ENCODE measurements at places on chromosomes 2 and 18.
A peak's percentile ranks its signal among the peaks of the same experiment; 100 is the strongest.

GRCh38 chr2:43609290-43609918 is 13.6 kb upstream of the THADA start:
- DNase-seq, result no peak
- H3K36me3 ChIP-seq, result no peaks in the 10 kb centered on the region
- H3K4me3 ChIP-seq, result no peak overlapping the region
- H3K27ac ChIP-seq, result no peak overlapping the region
- no peaks in the 10 kb centered on the region for H3K27me3 ChIP-seq
- H3K4me1 ChIP-seq, result peaks cover 10% of the 10 kb centered on the region

DNA sequence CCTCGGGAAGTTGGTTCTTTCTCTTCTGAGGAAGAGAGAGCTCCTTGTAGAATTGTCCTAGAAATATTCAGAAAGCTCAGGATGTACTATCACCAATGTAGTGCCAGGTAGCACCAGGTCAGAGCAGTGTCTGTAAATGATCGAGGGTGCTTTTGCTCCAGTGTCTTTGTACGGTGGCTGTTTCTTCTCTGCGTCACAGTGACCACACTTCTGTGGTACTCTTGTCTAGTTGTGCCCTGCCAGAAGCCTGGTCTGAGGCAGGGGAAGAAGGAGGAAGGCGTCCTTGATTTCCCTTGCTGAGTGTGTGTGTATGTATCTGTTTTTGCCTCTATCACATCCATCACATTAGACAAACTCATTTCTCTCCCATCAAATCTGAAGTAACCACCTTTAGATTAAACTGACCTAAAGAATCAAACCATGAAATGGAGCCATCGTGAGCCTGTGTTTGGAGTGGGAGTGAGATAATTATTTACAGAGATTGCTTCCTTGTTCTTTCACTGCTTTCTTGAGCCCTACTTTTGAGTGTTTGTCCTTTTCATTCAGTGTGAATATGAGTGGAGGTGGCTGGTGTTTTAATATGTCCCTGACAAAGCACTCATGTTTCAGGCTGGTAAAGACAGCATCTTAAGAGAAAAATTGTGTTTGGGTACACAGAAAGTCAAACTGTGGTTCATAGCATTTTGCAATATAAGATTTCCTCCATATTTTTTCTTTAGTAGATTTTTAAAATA is 97.2 kb downstream of the ACOXL start:
- no peak overlapping the region for H3K27ac ChIP-seq
- DNase-seq, result no peak
- H3K36me3 ChIP-seq, result no peaks in the 10 kb centered on the region
- H3K27me3 ChIP-seq, result no peaks in the 10 kb centered on the region
- H3K4me3 ChIP-seq, result no peak overlapping the region

DNA sequence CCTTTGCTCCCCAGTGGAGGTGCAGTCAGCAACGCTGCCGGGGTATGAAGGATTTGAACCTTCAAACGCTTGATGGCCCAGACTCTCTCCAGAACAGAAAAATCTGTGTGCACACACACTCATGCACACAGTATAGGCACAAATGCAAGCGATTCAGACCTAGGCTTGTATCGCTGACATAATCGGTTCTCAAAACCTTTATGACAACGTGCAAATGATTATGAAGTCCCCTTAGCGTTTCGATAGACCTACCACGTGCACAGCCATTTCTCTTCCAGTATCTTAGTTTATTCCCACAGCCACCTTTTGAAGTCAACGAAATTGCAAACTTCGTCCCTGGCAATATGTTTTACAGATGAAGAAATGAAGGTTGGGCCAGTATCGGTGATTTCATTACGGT is 138.9 kb upstream of the MYCN start:
- H3K27me3 ChIP-seq, result no peaks in the 10 kb centered on the region
- no peak overlapping the region for H3K4me3 ChIP-seq
- DNase-seq, result no peak
- peaks cover 2% of the 10 kb centered on the region for H3K36me3 ChIP-seq
- H3K4me1 ChIP-seq, result no peaks in the 10 kb centered on the region
- no peak overlapping the region for H3K27ac ChIP-seq

DNA sequence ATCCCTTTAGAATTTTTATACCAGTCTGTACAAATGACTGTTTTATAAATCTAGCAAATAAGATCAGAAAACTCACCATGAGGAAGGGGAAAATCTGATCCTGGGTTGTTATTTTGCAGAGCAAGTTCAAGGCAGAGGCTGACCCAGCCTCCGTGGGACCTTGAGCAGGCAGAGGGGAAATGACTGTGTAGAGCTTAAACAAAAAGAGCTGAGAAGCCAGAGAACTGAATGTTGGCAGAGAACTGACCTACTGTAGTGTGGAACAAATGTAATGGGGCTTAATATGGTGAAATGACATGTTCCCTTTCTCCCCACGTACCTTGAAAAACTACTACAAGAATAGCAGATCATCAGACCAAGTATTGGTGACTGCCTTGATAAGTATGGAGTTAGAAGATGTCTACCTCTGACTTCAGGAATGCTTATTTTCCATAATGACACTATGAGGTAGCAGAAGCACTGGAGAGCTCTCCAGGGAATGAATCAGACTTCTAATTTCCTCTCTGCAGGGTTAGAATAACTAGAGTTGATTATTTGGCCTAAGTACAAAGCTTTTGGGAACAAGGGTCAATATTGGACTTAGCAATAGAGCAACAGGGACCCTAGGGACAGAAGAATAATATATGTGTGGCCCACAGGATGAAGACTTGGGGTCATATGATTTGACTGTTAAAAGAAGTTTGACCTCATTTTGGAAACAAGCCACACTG is 304.4 kb downstream of the CCDC178 start:
- DNase-seq, result no peak
- H3K27me3 ChIP-seq, result no peaks in the 10 kb centered on the region
- no peak overlapping the region for H3K27ac ChIP-seq
- H3K4me1 ChIP-seq, result no peaks in the 10 kb centered on the region
- H3K4me3 ChIP-seq, result no peak overlapping the region
- peaks cover 1% of the 10 kb centered on the region for H3K36me3 ChIP-seq

DNA sequence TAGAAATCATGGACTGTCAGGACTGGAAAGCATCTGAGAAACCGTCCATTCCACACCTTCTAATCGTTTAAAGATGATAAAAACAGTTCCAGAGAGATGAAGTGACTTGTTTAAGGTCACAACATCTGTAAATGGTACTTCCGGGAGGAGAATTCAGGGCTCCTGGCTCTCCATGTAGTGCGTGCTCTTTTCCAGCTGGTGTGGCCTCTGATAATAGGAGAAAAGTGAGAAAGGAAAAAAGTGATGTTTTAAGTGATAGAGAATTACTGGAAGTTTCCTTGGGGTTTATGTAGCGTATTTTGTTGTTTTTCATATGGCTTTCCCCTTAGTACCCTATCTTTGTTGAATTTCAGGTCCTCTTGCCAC is 663 bp downstream of the C2orf49 start:
- H3K4me1 ChIP-seq, result peaks cover 31% of the 10 kb centered on the region
- peak overlapping the region; percentile 100 for H3K27ac ChIP-seq
- peak overlapping the region; percentile 97 for H3K4me3 ChIP-seq
- H3K36me3 ChIP-seq, result peaks cover 36% of the 10 kb centered on the region

- H3K27me3 ChIP-seq, result no peaks in the 10 kb centered on the region
- peaks cover 2% of the 10 kb centered on the region for H3K36me3 ChIP-seq
- no peak overlapping the region for H3K27ac ChIP-seq
Observed at GRCh38 chr18:44771956-44772917, 91.5 kb downstream of the SETBP1 start.

DNA sequence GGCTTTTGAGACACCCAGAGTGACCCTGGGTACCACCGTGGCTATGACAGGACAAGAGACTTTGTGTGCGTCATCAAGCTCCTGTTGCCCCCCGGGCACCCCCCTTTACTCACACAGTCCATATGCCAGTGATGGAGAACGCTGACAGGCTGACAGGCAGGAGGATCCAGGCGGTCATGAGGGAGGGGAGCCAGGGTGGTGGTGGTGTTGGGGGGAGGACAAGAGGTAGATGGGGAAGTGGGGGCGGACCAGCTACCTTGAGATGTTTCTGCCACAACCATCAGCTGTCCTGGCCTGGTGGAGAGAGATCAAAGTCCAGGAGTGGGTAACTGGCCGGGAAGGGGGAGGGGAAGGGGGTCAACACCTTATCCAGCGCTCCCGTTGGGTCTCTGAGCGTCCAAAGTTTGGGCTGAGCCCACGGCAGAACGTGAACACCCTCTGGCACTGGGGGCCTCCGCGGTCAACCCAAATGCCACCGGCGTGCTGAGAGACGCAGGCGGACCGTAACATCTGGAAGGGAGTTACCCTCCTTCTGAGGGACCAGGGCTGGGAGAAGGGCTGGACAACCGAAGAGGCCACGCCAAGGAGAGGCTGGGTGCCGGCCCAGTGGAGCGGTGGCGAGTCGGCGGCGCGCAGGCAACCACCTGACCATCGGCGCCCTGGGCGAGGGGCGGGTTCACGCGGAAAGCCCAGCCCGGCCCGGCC is 575 bp downstream of the TMEM150A start:
- peak overlapping the region; percentile 82 for H3K4me3 ChIP-seq
- peaks cover 28% of the 10 kb centered on the region for H3K4me1 ChIP-seq
- H3K27ac ChIP-seq, result peak overlapping the region; percentile 87
- H3K27me3 ChIP-seq, result no peaks in the 10 kb centered on the region

GRCh38 chr2:42775186-42775585 is 11.3 kb upstream of the OXER1 start:
- H3K27me3 ChIP-seq, result no peaks in the 10 kb centered on the region
- no peaks in the 10 kb centered on the region for H3K4me1 ChIP-seq
- no peak for DNase-seq
- no peak overlapping the region for H3K27ac ChIP-seq
- H3K36me3 ChIP-seq, result peaks cover 2% of the 10 kb centered on the region

DNA sequence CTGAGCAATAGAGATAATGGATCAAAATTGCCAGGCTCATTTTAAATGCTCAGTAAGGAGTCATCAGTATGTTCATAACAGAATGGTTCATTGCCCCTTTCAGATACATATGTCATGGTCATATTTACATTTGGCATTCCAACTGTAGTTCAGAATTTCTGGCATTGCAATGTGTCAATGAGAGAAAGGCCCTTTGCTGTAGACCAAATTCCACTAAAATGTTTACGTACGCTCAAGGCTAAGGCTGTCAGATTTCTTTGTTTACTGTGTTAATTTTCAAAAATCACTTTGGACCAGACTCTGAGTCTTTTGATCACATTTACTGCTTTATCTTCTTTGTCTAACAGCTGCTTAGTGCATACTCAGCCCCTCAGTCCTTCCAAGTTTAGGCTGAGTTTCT is 213.5 kb downstream of the PIK3C3 start:
- H3K27ac ChIP-seq, result no peak overlapping the region
- no peaks in the 10 kb centered on the region for H3K27me3 ChIP-seq
- no peaks in the 10 kb centered on the region for H3K36me3 ChIP-seq

DNA sequence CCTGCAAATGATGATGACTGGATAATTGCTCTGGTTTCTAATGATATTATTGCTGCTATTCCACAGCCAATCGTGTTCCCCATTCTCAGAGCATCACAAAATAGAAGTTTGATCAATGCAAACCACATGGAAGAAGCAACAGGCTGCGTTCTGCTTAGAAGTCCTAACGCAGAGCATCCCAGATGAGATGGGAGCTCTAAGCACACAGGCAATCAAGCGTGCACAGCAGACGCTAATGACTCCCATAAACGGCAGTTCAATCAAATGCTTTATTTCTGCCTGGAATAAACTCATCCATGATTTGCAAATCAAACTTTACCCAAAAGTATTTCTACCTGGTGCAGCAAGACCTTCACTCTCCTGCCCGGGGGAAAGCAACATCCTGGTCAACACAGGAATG is 304.2 kb downstream of the FBXO15 start:
- H3K36me3 ChIP-seq, result peaks cover 2% of the 10 kb centered on the region
- H3K27ac ChIP-seq, result no peak overlapping the region

- H3K27ac ChIP-seq, result no peak overlapping the region
- no peak for DNase-seq
- peaks cover 7% of the 10 kb centered on the region for H3K4me1 ChIP-seq
- no peak overlapping the region for H3K4me3 ChIP-seq
- no peaks in the 10 kb centered on the region for H3K36me3 ChIP-seq
- H3K27me3 ChIP-seq, result no peaks in the 10 kb centered on the region
Observed at GRCh38 chr18:48302736-48303135, 106.4 kb downstream of the ZBTB7C start.

DNA sequence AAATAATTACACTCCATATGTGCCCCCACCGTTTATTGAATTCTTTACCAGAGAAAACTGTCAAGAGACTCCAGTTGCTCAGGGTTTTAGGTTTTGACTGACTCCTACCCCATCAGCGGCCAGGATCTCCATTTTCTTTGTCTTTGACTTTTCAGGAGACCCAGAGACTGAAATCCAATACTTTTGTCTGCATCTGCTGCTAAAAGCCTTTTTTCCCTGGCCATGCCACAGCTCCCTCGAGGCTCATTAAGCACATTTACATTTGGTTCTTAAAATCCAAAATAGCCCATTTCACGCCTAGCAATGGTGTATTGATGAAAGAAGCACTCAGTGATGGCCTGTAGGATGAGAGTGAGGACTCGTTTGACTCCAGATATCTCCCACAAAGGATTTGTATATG is 332.6 kb upstream of the ACVR2A start:
- no peak overlapping the region for H3K27ac ChIP-seq
- DNase-seq, result no peak
- peaks cover 2% of the 10 kb centered on the region for H3K36me3 ChIP-seq
- H3K4me1 ChIP-seq, result no peaks in the 10 kb centered on the region
- no peaks in the 10 kb centered on the region for H3K27me3 ChIP-seq
- H3K4me3 ChIP-seq, result no peak overlapping the region

- no peaks in the 10 kb centered on the region for H3K27me3 ChIP-seq
- H3K4me1 ChIP-seq, result no peaks in the 10 kb centered on the region
- H3K36me3 ChIP-seq, result peaks cover 3% of the 10 kb centered on the region
- DNase-seq, result no peak
- H3K4me3 ChIP-seq, result no peak overlapping the region
- H3K27ac ChIP-seq, result no peak overlapping the region
Observed at GRCh38 chr2:6423157-6423556, 442.6 kb downstream of the CMPK2 start.

DNA sequence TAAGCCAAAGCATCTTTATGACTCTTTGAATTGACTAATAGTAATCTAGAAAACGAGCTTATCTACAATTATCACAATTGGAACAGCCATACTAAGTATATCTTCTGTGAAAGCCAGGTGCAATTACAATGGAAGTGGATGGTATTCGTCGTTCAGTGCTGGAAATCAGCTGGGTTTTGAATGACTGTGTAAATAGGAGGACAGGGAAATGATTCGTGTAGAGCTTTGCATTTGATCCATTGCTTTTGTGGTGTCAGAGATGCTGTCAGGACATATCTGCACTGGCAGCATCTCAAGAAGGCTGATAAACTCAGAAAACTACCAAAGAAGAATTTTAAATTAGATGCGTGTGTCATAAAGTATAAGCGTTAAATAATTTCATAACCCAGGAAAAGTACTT is 187.1 kb downstream of the ZNF407 start:
- H3K36me3 ChIP-seq, result peaks cover 9% of the 10 kb centered on the region
- DNase-seq, result no peak
- no peaks in the 10 kb centered on the region for H3K4me1 ChIP-seq
- no peaks in the 10 kb centered on the region for H3K27me3 ChIP-seq
- no peak overlapping the region for H3K4me3 ChIP-seq
- H3K27ac ChIP-seq, result no peak overlapping the region

DNA sequence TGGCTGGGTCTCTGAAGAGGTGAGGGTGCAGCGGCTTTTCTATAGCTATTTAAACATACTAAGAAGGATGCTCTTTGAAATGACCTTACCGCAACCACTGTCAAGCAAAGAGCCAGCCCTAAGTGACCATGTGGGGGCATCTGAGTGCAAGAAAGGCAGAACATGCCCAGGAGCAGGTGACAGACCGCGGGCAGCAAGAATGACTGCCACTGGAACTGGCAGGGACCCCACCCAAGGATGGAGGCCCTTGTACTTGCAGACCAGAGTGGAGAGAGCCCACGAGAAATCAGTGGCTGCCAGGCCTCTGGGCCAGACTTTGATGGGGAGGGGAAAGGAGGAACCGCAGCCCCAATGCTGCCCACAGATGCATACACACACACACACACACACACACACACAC is 33.1 kb downstream of the DNMT3A start:
- no peak for DNase-seq
- H3K27me3 ChIP-seq, result no peaks in the 10 kb centered on the region
- H3K36me3 ChIP-seq, result peaks cover 1% of the 10 kb centered on the region
- peaks cover 41% of the 10 kb centered on the region for H3K4me1 ChIP-seq
- H3K27ac ChIP-seq, result peak overlapping the region; percentile 11

All from central memory CD8-positive, alpha-beta T cell (primary cell).